ENCODE measurements at places on chromosomes 6 and 20.

DNA sequence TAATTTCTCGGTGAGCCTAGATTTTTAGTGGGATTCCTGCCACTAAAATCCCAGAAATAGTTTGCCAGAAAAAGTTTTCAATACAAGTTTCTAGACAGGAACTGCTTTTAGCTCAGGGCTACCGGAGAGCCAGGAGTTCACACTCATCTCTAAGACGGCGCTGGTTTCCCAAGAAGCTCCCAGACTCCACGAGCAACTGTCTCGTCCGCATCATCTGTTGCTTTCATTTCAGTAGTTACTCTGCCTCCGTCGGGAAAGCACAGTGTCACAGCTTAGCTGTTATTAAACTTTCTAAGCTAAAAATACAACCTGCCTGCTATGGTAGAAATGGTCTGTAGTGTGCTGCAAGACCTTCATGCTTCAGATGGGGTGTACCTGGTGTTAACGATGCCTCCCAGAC is 197.3 kb upstream of the SNX9 start:
- DNase-seq = no peak

GRCh38 chr6:63352544-63353285 is 32.9 kb upstream of the LGSN start:
- no peak for DNase-seq

DNA sequence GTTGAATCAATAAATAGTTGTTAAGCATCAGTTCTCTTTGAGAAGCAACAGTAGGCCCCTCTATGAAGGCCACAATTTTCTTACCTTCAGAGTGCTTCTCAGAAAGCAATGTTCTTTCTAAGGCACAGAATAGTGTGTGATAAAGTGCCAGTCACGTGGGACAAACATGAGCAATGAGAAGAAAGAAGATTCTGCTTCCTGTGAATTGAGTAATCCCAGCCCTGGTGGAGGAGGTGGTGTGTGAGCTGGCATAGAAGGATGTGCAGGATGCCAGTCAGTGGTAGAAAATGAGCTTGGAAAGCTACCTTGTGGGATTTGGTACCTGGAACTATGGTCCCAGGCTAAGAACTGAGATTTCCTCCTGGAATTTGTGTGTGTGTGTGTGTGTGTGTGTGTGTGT is 21.7 kb downstream of the KIZ start:
- no peak for DNase-seq

DNA sequence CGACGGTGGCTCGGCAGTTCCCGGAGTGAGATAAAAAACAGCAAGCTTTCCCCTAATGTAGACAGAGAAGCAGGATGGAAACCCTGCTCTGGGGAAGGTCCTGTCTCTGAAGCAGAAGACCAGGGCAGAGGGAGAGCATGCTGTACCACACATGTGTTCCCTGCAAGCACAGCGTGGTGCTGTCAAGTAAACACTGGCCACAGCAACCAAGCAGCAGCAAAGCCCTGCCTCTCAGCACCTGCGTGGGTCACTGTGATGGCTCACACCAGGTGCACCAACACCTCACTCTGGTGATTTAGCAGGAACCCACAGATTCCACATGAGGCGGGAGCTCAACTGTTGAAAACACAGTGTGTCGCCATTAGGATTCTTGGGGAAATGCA is 65.2 kb upstream of the TXNDC5 start:
- no peak for DNase-seq

DNA sequence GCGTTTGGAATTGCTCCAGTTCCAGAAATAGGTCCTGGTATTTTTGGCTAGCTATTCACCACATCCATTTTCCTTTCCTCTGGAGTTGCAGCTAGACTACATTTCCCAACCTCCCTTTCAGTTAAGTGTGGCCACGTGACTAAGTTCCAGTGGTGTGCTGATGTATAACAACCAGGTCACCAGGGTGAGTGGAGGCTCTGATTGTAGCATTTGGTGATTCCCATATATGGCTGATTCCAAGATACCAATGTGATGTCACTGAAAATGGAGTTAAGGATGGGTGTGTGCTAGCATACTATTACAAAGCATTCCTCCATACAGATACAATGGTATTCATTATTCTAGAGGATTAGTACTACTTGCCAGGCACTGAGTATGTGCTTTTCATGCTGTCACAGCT is 49.7 kb upstream of the STK35 start:
- DNase-seq = no peak

Measured in T1000 (cell line).